ENCODE measurements at places on chromosomes 3 and 15.

- DNase-seq, result no peak
Observed at GRCh38 chr3:113676261-113676660, 20.2 kb downstream of the USF3 start.

GRCh38 chr3:4678320-4678719, 185.2 kb downstream of the ITPR1 start:
- DNase-seq, result no peak

DNA sequence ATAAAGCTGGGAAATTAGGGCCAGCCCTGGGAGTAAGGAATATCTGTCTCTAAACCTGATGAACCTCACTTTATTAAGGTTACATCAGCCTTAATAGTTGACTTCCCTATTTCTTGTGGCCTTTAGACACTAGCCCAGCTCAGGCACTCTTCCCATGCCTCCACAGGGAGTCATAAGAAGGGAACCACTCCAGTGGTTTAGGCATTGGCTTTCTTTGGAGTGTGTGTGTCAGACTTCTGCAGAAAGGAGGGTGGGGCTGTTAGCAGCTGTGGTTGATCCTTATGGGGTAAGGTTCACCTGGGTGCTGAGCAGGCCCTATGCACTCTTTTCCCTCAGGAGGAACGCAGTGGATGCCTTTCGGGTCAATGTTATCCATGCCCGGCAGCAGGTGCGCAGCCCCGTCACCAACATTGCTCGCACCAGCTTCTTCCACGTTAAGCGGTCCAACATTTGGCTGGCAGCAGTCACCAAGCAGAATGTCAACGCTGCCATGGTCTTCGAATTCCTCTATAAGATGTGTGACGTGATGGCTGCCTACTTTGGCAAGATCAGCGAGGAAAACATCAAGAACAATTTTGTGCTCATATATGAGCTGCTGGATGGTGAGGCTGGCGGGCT, 4.0 kb downstream of the AP2M1 start:
- peak; percentile 35 for DNase-seq

DNA sequence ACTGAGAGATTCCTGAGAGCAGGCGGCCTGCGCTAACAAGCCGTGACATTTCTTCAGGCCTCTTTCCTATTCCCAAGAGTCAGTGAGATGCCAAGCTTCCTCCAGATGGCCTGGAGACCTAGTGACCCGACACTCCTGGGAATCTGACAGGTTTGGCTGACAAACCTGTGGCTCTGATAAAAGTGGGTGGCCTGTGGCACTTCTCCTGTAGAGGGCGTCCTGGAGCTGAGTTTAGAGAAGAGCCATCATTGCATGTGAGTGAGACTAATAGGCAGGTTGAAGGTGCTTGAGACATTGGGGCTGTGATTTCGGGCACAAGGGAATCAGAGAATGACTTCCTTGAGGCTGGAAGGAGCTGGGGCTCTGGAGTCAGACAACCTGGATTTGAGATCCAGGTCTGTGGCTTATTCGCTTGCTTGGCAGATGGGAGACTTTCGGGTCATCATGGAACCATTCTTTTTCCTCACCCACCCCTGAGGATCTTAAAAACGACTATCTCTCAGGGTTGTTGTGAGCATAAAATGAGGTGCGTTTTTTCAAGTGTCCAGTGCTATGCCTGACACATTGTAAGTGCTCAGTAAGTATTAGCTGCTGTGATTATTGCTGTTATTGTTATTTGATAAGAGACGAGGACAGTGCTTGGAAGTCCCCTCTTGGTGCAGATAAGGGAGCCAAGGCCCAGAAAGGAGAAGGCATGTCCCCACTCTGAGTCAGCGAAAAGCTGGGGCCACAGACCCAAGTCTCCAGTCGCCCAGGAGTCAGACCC, 77.2 kb downstream of the SCN10A start:
- DNase-seq, result no peak

DNA sequence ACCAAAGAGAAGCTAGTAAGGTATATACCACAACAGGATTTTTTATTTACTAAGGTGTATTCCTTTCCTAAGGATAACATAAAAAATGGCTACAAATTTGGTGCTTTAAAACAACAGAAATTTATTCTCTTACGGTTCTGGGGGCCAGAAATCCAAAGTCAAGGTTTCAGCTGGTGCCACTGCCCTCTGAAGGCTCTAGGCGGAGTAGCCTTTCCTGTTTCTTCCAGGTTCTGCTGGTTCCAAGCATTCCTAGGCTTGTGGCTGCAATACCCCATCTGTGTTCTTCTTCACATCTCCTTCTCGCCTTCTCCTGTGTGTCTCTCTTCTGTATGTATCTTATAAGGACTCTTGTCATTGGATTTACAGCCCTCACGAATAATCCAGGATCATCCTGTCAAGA, 549.9 kb downstream of the GRM7 start:
- DNase-seq, result no peak

DNA sequence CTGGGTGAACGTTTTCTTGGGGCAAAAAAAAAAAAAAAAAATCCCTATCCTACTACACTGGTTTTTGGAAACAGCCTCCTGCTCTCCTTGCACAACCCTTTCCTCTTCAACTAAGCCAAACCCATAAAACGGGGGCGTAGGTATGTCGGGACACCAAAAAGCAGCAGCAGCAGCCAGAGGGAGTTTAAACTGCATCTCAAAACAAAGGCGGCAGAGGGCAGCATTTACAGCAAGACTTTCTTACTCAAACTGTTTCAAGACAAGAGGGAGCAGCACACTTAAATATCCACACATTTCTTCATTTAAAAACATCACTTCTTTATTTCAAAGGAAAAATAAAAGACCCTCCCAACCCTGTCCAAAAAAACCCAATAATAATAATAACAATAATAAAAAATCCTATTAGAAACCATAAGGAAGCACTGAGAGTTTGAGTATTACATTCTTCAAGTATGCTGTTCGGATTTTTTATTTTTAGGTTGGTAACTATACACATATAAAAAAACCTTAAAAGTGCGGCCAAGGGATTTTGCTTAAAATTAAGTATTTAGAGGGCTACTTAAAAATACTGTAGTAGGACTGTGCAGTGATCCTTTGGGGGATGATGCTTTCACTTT, 43.9 kb upstream of the PLXND1 start:
- DNase-seq, result peak; percentile 75

DNA sequence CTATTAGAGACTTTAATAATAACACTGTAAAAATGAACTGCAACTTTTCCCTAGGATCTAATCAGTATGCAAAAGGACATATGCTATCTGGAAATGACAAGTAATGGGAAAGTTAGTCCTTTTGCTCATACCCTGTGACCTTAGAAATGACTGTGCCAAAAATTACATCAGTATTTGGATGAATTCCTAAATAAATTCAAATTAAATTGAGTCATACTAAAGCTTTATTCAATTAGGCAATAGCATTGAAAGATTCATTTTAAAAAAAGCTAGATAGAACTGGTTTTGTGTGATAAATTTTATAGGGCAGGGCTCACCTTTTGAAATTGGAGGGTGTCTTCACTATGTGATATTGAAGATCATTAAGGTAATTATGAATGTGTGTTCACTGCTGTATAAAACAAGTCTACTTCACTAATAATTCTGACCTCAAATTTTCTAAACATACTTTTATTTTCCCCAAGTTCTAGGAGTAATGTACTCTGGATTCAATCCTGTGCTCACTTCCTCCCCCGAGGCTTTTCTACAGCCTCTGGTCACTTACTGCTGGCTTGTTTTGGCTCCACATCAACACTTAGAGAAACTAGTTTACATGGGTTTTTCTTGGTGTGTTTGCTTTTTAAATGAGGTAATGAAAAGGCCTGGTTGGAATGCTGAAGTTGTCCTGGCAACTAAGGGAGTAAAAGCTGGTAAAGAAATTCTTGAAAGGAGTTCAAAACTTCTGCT, 44.4 kb upstream of the SPTSSB start:
- no peak for DNase-seq

DNA sequence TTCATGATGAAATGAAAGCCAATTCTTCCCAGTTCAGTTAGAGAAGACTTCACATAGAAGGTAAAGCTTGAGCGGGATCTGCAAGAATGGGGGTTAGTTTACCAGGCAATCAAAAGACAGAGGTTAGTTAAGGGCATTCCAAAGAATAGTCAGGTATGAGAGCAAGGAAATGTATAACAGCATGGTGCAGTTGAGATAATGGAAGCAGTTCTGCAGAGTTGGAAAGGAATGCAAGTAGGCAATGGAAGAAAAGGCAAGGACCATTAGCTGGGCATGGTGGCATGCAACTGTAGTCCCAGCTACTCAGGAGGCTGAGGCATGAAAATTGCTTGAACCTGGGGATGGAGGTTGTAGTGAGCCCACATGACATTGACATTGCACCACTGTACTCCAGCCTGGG, 55.0 kb downstream of the LSAMP start:
- no peak for DNase-seq

DNA sequence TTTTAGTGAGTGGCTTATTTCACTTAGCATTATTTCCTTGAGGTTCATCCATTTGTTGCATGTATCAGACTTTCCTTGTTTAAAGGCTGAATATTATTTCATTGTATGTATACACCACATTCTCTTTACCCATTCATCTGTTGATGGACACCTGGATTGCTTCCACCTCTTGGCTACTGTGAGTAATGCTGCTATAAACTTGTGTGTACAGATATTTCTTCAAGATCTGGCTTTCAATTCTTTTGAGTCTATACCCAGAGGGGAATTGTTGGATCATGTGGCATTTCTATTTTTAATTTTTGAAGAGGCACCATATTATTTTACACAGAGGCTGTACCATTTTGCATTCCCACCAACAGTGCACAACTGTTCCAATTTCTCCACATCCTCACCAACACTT, 313.5 kb downstream of the RPLP1 start:
- no peak for DNase-seq

GRCh38 chr3:110708156-110708555, 363.5 kb upstream of the NECTIN3 start:
- DNase-seq, result no peak

DNA sequence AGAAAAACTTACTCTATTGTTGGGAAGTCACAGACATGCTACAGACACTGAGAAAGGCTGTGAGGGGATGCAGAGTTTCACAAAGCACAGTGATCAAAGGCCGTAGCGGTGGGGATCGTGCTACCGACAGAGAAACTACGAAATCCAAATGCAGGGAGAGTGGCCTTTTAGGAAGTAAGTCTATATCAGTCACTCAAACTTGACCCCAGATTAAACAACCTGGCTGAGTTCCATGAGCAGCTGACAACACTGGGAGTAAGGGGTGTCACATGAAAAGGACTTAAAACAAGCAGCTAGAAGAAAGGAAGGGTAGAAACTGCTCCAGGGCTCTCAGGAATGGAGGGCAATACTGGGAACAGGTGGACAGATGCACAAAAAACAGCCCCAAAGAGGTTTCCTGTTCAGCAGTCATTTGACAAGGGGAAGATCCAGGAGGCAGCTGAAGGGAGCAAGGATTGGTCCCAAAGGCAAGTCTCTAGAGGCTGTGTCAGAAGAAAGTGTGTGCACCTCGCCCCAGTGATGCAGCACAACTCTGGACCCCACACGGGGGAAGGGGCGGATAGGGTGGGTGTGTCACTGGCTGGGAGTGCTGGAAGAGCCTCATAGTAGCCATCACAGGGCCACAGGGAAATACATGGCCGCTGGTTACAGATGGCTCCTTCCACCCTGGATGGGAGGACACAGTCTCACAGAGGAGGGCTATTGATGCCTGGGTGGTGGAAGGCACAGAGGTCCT, 20.3 kb upstream of the HDAC11 start:
- DNase-seq, result no peak

- peak; percentile 61 for DNase-seq
Observed at GRCh38 chr3:58102976-58103451, 94.8 kb downstream of the FLNB start.

GRCh38 chr3:119937229-119937628, 155.3 kb downstream of the NR1I2 start:
- DNase-seq, result no peak

DNA sequence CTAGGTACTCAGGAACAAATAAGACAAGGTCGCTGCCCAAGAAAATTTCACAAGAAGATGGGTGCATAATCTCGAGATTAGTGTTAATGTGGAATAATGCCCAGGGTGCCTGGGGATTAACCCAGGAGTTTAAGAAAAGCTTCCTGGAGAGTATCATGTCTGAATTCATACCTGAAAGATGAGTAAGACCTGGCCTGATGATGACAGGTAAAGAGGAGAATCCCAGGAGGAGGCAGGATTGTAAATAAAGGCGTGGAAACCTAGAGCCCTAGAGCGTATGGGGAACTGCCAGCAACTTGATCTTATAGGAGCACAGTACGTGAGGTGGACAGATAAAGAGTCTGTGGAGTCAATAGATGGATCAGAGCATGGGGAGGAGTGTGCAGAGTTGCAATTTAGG, 43.0 kb downstream of the ARRDC4 start:
- DNase-seq, result no peak

DNA sequence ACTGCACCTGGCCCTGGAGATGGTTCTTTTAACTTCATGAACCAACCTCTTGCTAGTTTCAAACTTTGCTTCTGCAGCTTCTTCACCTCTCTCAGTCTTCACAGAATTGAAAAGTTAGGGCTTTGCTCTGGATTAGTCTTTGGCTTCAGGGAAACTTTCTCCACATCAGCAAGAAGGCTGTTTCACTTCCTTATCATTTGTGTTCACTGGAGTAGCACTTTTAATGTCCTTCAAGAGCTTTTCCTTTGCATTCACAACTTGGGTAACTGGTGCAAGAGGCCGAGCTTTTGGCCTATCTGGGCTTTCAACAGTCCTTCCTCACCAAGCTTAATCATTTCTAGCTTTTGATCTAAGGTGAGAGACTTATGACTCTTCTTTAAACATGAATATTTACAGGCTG, 15.7 kb upstream of the TM2D3 start:
- DNase-seq, result no peak

All from aorta (tissue), 5 donors.